ENCODE measurements at places on chromosomes 7 and 10. TPM values are rescaled to one million over a fixed set of nuclear protein-coding genes. Genes with fewer than 3 reads are reported as not detected.

DNA sequence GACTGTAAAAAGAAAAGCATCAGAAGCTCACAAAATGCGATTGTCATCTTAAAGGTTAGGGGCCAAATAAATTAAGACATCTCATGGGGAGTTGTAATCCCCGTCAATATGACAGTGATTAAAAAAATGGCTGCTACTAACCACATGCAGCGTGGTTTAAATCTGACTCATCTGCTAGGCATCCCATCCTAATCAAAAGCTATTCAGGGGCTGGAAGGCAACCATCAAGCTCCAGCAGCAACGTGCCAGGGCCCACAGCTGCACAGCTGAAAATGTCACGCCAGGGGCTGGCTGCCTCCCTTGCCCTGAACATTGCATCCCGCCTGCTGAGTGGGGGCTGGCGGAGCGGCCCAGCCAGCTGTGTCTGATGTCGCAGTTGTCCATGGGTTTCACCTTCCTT, 66.3 kb upstream of the FRMD4A start:
- peak; percentile 84 for DNase-seq

The KAZALD1 gene
- 17.6 TPM for total RNA-seq

The AOAH gene
- total RNA-seq = 10.0 TPM

- DNase-seq = no peak
These were observed 37.0 kb downstream of the MRPS33 start for GRCh38 chr7:140977741-140978140.

GRCh38 chr10:51198170-51198569, 123.9 kb downstream of the PRKG1 start:
- DNase-seq = no peak

The CXCL12 gene
- total RNA-seq = 122 TPM

- no peak for DNase-seq
These were observed 264.2 kb downstream of the HPSE2 start for GRCh38 chr10:98971464-98971863.

- no peak for DNase-seq
These were observed 1.6 kb downstream of the SMC3 start for GRCh38 chr10:110569122-110569521.
